Activated CD4-positive, alpha-beta memory T cell treated with anti-CD3 and anti-CD28 coated beads for 36 hours (primary cell): ENCODE measurements at places on chromosomes 16 and 17. TPM values are rescaled to one million over a fixed set of nuclear protein-coding genes. Genes with fewer than 3 reads are reported as not detected.

The WSB1 gene
- total RNA-seq: 135 TPM

The CACNA1H gene
- total RNA-seq: 0.26 TPM

DNA sequence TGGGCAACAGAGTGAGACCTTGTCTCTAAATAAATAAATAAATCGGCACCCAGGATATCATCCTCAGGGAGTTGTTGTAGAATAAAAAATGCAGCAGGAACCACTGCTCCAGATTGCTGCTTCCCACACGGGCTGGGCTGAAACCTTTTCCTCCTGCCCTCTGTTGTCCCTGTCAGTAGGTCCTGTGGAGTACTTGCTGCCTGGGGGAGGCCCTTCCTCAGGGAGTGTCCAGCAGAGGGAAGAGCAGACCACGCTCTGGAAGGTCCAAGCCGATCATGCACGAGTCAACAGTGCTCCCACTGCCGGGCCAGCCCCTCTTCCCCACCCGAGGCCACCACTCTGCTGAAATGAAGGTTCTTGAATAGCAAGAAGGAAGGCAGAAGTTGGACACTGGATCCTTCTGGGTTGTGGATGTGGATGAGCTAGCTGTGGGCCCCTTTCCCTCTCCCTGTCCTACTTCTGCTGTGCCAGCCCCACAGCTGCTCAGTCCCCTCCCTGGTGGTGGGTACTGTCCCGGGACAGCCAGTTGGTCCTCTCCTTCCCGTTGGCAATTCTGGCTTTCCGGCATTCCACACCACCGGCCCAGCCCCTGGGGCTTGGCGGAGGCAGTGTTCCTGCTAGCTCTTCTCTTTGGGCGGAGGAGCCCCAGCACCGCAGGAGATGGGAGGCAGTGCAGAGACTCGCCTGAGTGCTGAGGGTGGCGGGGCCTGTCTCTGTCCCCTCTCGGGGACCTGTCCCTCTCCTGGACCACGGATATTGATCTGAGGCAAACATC lies 10.8 kb downstream of the CDK5R1 start:
- H3K27ac ChIP-seq: peak overlapping the region; percentile 33
- no peak for DNase-seq

The GINS2 gene
- total RNA-seq: 66.9 TPM

- no peak overlapping the region for H3K27ac ChIP-seq
- H3K4me1 ChIP-seq: no peaks in the 10 kb centered on the region
- DNase-seq: no peak
- no peaks in the 10 kb centered on the region for H3K36me3 ChIP-seq
Measured at GRCh38 chr16:13332713-13333255, 431.4 kb downstream of the SHISA9 start.

GRCh38 chr17:77432742-77433141 lies 292.0 kb downstream of the SEC14L1 start:
- no peaks in the 10 kb centered on the region for H3K36me3 ChIP-seq
- H3K27ac ChIP-seq: peak overlapping the region; percentile 84
- H3K4me3 ChIP-seq: peak overlapping the region; percentile 45

GRCh38 chr17:15469260-15469659 lies 1.8 kb upstream of the CDRT4 start:
- H3K27me3 ChIP-seq: no peaks in the 10 kb centered on the region
- H3K4me1 ChIP-seq: no peaks in the 10 kb centered on the region
- no peak overlapping the region for H3K27ac ChIP-seq
- no peak for DNase-seq

GRCh38 chr17:74840989-74841666 lies 18.6 kb downstream of the GRIN2C start:
- H3K27ac ChIP-seq: no peak overlapping the region
- no peak overlapping the region for H3K4me3 ChIP-seq
- peaks cover 12% of the 10 kb centered on the region for H3K4me1 ChIP-seq
- DNase-seq: no peak

The MPP2 gene
- total RNA-seq: 1.8 TPM

The CLEC19A gene
- not detected for total RNA-seq

GRCh38 chr16:77788181-77789084 lies at the start of gene VAT1L:
VAT1L (plus strand) TSS chr16:77788564; CDS start chr16:77788683, 119 bp downstream.
- H3K4me1 ChIP-seq: peaks cover 12% of the 10 kb centered on the region
- H3K27ac ChIP-seq: no peak within 1 kb of the TSS
- peak; percentile 17 for DNase-seq
- H3K36me3 ChIP-seq: no peaks in the 10 kb centered on the region
- peak within 1 kb of the TSS; percentile 69 for H3K4me3 ChIP-seq
- H3K27me3 ChIP-seq: peaks cover 65% of the 10 kb centered on the region

The SLC38A8 gene
- total RNA-seq: not detected

DNA sequence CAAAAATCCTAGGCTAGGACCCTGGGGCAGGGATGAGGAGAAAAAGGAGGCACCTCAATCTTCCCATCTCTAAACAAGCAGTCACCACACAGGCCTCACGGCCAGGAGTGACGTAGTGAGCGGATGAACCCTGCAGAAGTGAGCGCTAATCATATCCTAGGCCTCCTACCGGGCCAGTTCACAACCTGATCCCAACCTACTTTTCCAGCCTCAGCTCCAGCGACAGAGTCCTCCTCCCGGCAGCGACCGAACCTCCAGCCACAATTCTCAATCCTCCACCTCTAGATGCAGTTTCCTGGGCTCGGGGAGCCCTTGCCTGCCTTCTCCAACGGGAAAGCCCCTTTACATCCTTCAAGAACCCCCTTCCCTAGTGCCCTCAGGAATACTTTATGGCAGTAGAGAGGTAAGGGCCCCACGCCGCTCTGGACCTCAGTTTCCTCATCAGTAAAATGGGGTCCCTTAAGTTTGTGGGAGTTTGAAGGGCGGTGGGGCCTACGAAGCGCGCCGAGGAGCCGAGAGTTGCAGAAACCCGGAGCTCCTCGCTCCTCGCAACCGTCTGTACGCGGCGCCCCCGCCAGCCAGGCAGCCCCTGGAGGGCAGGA lies 1.4 kb downstream of the ZNF668 start:
- peak overlapping the region; percentile 97 for H3K27ac ChIP-seq
- H3K27me3 ChIP-seq: no peaks in the 10 kb centered on the region
- peak overlapping the region; percentile 98 for H3K4me3 ChIP-seq
- no peaks in the 10 kb centered on the region for H3K36me3 ChIP-seq
- peak; percentile 65 for DNase-seq

DNA sequence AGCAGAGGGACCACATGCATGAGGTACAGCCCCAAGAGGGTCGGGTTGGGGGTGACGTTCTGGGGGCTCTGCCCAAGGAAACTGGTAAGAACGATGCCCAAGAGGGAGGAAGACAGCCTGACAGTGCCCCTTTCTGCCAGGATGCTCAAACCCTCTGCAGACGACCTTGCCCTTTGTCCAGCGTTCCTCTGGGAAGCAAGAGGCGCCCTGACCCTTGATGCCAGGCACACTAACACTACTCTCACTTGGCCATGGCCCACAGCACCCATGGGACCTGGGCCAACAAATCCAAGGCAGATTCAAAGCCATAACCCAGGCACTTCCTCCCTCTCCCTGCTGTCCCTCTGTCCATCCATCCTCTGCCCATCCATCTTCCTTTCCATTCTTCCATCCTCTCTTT lies 20.4 kb downstream of the TK2 start:
- no peak overlapping the region for H3K4me3 ChIP-seq
- no peaks in the 10 kb centered on the region for H3K36me3 ChIP-seq
- H3K4me1 ChIP-seq: peaks cover 33% of the 10 kb centered on the region
- H3K27ac ChIP-seq: peak overlapping the region; percentile 29
- DNase-seq: no peak
- H3K27me3 ChIP-seq: no peaks in the 10 kb centered on the region
